Stomach (tissue), 19 donors: ENCODE measurements at places on chromosomes 3 and 15.

- peak; percentile 61 for DNase-seq
- no peaks in the 10 kb centered on the region for H3K27me3 ChIP-seq
- peak overlapping the region; percentile 75 for H3K27ac ChIP-seq
- H3K36me3 ChIP-seq: no peaks in the 10 kb centered on the region
- peaks cover 67% of the 10 kb centered on the region for H3K4me1 ChIP-seq
- no peak overlapping the region for H3K4me3 ChIP-seq
Measured at GRCh38 chr3:37935290-37935668, 55.3 kb upstream of the VILL start.

DNA sequence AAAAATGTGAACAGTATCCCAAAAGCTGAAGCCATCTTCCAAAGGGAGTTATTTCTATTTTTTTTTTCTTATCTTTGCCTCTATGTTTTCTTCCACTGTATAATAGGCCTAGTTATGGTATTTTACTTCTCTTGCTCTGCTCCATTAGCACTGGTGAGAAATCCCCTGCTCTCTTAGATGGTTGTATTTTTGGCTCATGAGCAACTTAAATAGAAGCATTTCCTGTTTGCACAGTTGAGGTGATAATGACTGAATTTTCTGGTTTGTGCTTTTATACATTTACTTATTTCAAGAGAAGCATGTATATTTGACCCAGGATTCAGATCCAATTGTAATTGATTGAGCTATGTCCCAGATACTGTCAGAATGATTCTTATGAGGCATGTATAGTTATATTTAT, 61.6 kb upstream of the CD200R1L start:
- H3K36me3 ChIP-seq: no peaks in the 10 kb centered on the region
- H3K4me1 ChIP-seq: peaks cover 10% of the 10 kb centered on the region
- DNase-seq: no peak
- H3K27ac ChIP-seq: no peak overlapping the region

GRCh38 chr3:115652738-115653137, 29.4 kb downstream of the GAP43 start:
- no peak overlapping the region for H3K27ac ChIP-seq
- peaks cover 6% of the 10 kb centered on the region for H3K4me1 ChIP-seq
- no peaks in the 10 kb centered on the region for H3K27me3 ChIP-seq
- no peaks in the 10 kb centered on the region for H3K36me3 ChIP-seq
- no peak overlapping the region for H3K4me3 ChIP-seq
- no peak for DNase-seq

GRCh38 chr15:40852529-40852928, 8.7 kb downstream of the SPINT1 start:
- no peaks in the 10 kb centered on the region for H3K27me3 ChIP-seq
- DNase-seq: no peak
- no peak overlapping the region for H3K27ac ChIP-seq

DNA sequence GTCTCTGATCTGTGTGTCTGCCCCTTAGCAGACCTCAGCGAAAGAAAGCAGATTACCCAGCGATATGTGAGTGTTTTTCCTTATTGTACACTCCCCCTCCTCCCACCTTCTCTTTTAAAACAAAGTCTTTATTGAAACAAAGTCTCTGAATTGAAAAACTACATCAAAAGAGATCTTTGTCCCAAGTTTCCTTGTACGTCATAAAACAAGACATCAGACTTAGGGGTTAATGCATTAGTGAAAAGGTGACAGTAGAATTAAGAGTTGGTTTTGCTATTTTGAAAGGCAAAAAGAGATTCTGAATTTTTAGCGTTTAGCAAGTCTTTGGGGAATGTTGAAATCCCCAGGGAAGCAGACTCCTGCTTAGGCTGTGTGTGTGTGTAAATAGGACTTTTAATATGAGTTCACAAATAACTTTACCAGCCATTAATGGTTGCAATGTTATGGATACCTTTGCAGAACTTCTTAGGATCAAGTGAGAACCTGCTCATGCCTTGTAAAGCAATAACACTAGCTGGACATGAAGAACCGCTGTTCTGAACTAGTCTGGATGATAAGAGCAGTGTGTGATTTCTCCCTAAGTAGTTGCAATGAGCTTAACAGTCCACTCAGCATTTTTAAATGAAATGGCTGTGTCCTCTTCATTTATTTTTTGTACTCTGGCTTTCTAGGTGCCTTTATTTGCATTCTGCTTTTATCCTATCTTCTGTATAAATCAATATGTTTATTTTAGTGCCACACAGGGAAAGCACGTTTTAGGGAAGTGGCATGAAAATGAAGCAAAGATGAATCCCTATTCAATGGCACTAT, 136.6 kb downstream of the MCTP2 start:
- H3K4me3 ChIP-seq: no peak overlapping the region
- H3K27ac ChIP-seq: no peak overlapping the region
- H3K4me1 ChIP-seq: no peaks in the 10 kb centered on the region
- DNase-seq: no peak

GRCh38 chr15:75723171-75723846, 10.7 kb upstream of the CSPG4 start:
- H3K4me3 ChIP-seq: no peak overlapping the region
- DNase-seq: peak; percentile 80
- H3K36me3 ChIP-seq: no peaks in the 10 kb centered on the region
- H3K27me3 ChIP-seq: no peaks in the 10 kb centered on the region
- peak overlapping the region; percentile 13 for H3K27ac ChIP-seq

DNA sequence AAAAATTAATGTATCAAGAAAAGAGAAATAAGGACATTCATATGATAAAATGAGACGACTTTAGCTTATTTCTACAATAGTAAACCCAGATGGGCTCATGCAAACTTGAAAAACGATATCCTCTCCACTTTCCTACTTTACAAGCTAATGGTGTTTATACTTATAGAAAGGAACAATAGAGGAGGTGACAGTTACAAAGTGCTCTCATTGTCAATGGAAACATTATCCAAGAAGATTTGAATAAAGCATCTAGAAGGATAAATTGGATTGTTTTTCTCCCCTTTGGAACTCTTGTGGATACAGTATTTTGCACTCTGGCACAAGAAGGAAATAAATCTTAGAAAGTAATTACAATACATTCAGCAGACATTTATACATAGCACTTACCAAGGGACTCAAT, 20.2 kb upstream of the CCDC66 start:
- no peaks in the 10 kb centered on the region for H3K4me1 ChIP-seq
- DNase-seq: no peak
- no peaks in the 10 kb centered on the region for H3K27me3 ChIP-seq
- H3K36me3 ChIP-seq: no peaks in the 10 kb centered on the region
- no peak overlapping the region for H3K4me3 ChIP-seq
- no peak overlapping the region for H3K27ac ChIP-seq

GRCh38 chr3:150236316-150237082, 171.6 kb upstream of the TSC22D2 start:
- H3K4me3 ChIP-seq: no peak overlapping the region
- H3K27ac ChIP-seq: peak overlapping the region; percentile 40
- H3K36me3 ChIP-seq: no peaks in the 10 kb centered on the region
- H3K4me1 ChIP-seq: peaks cover 21% of the 10 kb centered on the region

GRCh38 chr15:68418611-68419161, 13.3 kb downstream of the ITGA11 start:
- H3K27me3 ChIP-seq: no peaks in the 10 kb centered on the region
- H3K27ac ChIP-seq: peak overlapping the region; percentile 1
- H3K4me1 ChIP-seq: peaks cover 36% of the 10 kb centered on the region
- no peaks in the 10 kb centered on the region for H3K36me3 ChIP-seq

DNA sequence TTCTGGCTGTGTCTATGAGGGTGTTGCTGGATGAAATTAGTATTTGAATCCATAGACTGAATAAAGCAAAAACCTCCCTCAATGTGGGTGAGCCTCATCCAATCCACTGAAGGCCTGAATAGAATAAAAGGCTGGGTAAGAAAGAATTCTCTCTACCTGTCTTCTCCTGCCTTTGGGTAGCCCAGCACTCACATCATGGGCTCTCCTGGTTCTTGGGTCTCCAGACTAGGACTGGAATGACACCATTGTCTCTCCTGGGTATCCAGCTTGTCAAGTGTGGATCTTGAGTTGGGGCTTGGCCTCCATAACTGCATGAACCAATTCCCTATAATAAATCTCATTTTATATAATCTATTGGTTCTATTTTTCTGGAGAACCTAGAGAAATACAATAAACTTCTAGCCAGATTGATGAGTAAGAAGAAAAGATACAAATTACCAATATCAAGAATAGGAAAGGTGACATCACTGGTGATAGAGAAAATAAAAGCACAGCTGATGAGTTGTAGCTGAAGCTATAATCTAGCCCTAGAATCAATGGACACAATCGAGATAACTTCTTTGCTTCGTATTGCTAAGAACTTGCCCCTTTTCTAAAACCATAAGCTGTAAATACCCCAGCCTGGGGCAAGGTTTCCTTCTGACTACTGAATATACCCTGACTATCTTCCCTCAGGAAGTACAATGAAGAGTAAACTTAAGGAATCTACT, 106.4 kb downstream of the ANO10 start:
- DNase-seq: no peak
- no peaks in the 10 kb centered on the region for H3K4me1 ChIP-seq
- H3K4me3 ChIP-seq: no peak overlapping the region
- no peak overlapping the region for H3K27ac ChIP-seq

- no peak overlapping the region for H3K4me3 ChIP-seq
- no peak overlapping the region for H3K27ac ChIP-seq
- H3K36me3 ChIP-seq: no peaks in the 10 kb centered on the region
- no peaks in the 10 kb centered on the region for H3K27me3 ChIP-seq
- H3K4me1 ChIP-seq: no peaks in the 10 kb centered on the region
- DNase-seq: no peak
Measured at GRCh38 chr15:38049891-38050290, 115.5 kb downstream of the TMCO5A start.

- H3K4me3 ChIP-seq: no peak overlapping the region
- H3K4me1 ChIP-seq: no peaks in the 10 kb centered on the region
- no peaks in the 10 kb centered on the region for H3K36me3 ChIP-seq
- H3K27ac ChIP-seq: no peak overlapping the region
Measured at GRCh38 chr15:58399739-58400138, 32.1 kb upstream of the LIPC start.

- H3K4me3 ChIP-seq: no peak overlapping the region
- no peak overlapping the region for H3K27ac ChIP-seq
- no peaks in the 10 kb centered on the region for H3K27me3 ChIP-seq
- H3K36me3 ChIP-seq: no peaks in the 10 kb centered on the region
- H3K4me1 ChIP-seq: peaks cover 12% of the 10 kb centered on the region
Measured at GRCh38 chr15:73897441-73898261, 24.3 kb downstream of the TBC1D21 start.

- H3K27me3 ChIP-seq: no peaks in the 10 kb centered on the region
- H3K4me3 ChIP-seq: no peak overlapping the region
- H3K27ac ChIP-seq: no peak overlapping the region
- H3K36me3 ChIP-seq: no peaks in the 10 kb centered on the region
Measured at GRCh38 chr3:112931736-112932521, 43.0 kb downstream of the CD200R1 start.
